ENCODE measurements at places on chromosomes 11 and 22.

DNA sequence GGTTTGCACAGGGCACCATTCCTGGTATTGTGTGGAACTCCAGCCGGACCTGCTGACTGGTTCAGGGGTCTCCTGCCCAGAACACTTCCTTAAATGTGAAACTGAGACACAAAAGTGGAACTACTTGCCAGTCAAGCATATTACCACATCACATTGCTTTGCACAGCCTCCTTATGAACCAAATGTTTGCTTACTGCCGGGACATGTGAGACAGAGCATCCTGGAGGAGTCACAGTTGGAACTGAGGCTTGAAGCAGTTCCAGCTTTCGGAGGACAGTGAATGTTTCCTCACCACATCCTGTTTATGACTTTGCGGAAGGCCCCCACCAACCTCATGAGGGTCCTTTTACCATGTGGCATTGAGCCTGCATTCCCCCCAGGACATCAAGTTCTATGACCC, 105.8 kb upstream of the ARHGAP42 start:
- no peak for DNase-seq

- DNase-seq = no peak
Measured at GRCh38 chr11:129864811-129865210, 30.6 kb downstream of the NFRKB start.

GRCh38 chr22:45090497-45090910, 73.2 kb upstream of the NUP50 start:
- no peak for DNase-seq

DNA sequence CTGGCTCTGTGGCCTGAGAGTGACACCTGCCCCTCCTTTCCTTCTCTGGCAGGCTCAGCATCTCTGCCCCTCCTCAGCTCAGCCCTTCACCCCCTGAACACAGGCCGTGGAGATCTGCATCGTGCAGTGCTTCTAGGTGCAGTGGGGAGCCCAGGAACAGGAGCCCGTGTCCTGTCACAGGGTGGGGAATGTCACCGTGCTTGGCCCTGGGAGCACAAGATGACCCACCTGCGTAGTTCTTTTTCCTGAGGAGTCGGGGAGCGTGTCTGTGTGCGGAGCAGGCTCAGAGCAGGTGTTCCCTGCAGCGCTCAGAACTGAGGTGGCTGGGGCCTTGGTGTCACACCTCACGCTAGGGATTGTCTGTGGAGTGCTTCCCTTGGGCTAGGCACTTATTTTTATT, 10.6 kb downstream of the TBC1D22A start:
- no peak for DNase-seq

DNA sequence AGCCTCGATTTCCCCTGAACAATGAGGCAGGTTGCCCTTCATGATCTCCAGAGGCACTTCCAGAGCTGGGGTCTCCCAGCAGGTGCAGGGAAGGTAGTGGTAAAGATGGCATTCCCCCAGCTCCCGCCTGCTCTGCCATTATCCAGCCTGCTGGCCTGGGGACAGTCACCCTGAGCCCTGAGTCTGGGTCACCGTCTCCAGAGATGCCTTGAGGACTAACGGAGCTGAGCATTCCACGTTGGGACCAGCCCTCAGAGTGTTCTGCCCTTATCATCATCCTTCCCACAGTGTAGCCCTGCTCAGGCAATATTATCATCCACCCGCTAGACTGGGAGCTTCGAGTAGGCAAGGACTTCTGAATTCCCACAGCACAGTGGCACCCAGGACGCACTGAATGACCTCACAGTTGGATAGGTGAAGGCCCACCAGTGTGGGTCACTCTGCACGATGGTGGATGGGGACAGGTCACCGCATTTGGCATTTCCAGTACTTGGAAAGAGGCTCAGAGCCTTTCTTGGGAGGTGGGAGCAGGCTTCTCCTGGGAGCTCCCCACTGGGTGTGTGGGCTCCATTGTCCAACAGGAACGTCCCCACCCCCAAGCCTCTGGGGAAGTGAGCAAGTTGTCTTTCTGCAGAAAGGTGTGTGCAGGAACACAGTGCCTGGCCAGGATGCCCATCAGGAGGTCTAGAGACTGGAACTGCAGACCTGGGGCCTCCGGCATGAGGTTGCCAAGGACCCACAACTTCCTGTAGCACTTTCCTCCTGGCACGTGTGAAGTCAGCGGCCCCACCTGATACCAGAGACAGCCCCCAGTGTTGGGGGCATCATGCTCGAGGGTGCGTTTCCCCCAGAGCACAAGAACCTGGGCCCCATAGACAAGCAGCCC, 51.4 kb upstream of the WNT7B start:
- no peak for DNase-seq

DNA sequence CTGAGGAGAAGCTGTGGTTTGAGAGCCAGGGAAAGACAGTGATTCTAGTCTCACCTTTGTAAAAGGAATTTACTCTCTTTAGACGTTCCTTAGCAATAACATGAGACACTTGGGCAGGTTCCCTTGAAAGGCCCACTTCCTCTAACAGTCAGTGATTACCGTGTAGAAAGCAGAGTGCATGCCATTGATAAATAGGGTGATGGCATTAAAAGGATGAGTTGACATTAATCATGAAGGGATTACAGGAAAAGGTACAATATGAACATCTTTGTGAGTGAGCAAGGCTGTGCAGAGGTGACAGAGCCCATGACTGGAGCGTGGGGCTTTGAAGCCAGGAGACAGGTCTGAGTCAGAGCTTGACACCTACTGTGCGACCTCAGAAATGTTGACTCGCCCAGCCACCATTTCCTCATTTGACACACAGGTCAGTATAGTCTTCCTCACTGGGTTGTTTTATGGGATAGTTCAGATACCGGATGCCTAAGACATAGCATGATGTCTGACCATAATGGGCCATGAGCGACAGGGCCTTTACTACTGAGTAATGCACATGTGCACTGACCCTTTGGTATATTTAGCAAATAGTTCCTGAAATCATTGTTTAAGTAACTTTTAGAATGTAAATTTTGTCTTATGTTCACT, 341.7 kb upstream of the MTNR1B start:
- no peak for DNase-seq

All from activated CD4-positive, alpha-beta T cell treated with anti-CD3 and anti-CD28 coated beads, Interleukin-2, amount 50 U/mL, for 24 hours (primary cell).